ENCODE measurements at places on chromosomes 7 and 10.

DNA sequence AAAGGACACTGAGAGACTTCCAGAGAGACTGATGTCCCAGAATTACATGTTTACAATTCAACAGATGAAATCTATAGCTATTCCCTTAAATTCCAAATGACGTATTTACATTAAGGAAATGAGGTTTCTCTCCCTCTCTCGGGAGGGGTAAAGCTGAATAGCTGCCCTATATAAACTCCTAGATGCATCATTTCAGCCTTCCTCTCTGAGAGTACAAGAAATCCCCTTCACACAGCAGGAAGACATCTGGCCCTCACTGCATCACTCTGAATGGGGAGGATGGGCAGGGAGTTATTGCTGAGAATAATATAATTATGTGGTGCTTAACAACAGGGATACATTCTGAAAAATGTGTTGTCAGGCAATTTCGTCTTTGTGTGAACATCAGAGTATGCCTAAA, 11.0 kb downstream of the POT1 start:
- H3K27ac ChIP-seq, result no peak overlapping the region
- H3K4me1 ChIP-seq, result no peaks in the 10 kb centered on the region
- H3K36me3 ChIP-seq, result no peaks in the 10 kb centered on the region
- DNase-seq, result no peak

DNA sequence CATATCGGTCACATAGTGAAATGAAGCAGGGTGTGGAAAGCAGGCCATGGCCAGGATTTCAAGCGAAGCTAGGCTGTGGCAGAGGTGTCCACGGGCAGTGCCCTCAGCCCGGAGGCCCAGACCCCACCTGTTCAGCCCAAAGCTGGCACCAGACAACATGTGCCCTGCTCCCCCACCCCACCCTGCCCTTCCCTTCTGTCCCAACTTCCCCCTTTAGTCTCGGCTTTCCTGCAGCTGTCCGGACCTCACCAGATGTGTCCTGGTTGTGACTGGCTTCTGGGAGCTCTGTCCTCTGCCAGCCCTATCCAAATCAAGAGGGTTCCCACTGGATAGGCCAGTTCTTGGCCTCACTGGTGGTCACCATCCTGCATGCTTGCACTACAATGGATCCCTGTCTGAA, 37.3 kb downstream of the ADAM12 start:
- no peaks in the 10 kb centered on the region for H3K27me3 ChIP-seq
- H3K4me3 ChIP-seq, result no peak overlapping the region
- no peak for DNase-seq
- H3K4me1 ChIP-seq, result peaks cover 21% of the 10 kb centered on the region
- H3K36me3 ChIP-seq, result peaks cover 11% of the 10 kb centered on the region

- DNase-seq, result peak; percentile 62
- no peaks in the 10 kb centered on the region for H3K4me1 ChIP-seq
- H3K27ac ChIP-seq, result no peak overlapping the region
- no peaks in the 10 kb centered on the region for H3K36me3 ChIP-seq
These were observed 7.7 kb downstream of the FGF8 start for GRCh38 chr10:101767966-101768790.

DNA sequence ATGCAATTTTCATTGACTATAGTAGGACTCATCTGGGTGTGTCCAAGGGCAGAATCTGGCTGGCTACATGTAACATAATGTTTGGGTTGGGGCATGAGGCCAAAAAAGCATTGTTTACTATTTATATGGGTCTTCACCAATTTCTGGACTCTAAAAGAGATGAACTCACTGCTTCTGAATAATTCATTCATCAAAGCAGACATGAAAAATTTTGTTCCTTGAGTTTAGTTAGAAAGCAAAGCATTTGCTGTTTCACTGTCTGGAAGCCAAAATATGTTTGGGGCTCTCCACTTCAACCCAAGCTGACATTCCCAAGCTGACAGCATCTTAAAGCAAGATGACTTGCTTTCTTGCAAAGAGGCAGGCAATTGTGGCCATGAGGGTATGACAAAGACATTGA, 670.6 kb downstream of the SUGCT start:
- H3K4me3 ChIP-seq, result no peak overlapping the region
- H3K4me1 ChIP-seq, result peaks cover 47% of the 10 kb centered on the region
- no peaks in the 10 kb centered on the region for H3K27me3 ChIP-seq
- no peak for DNase-seq
- H3K27ac ChIP-seq, result peak overlapping the region; percentile 67

DNA sequence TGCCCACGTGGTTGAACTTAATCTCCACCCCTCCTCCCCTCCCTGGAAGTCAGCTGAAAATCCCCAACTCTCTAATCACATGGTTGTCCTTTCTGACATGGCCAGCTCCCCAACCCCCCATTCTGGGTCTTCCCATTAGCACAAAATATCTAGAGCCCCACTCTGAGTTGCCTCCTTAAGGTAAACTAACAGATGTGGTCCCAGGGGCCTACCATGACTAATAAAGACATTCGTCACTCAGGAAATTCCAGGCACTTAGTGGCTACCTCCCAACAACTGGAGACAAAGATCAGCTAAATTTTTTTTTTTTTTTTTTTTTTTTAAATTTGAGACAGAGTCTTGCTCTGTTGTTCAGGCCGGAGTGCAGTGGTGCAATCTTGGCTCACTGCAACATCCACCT, 21.1 kb downstream of the CCDC126 start:
- H3K27ac ChIP-seq, result no peak overlapping the region
- DNase-seq, result no peak
- no peaks in the 10 kb centered on the region for H3K4me1 ChIP-seq
- no peaks in the 10 kb centered on the region for H3K36me3 ChIP-seq
- H3K27me3 ChIP-seq, result no peaks in the 10 kb centered on the region

DNA sequence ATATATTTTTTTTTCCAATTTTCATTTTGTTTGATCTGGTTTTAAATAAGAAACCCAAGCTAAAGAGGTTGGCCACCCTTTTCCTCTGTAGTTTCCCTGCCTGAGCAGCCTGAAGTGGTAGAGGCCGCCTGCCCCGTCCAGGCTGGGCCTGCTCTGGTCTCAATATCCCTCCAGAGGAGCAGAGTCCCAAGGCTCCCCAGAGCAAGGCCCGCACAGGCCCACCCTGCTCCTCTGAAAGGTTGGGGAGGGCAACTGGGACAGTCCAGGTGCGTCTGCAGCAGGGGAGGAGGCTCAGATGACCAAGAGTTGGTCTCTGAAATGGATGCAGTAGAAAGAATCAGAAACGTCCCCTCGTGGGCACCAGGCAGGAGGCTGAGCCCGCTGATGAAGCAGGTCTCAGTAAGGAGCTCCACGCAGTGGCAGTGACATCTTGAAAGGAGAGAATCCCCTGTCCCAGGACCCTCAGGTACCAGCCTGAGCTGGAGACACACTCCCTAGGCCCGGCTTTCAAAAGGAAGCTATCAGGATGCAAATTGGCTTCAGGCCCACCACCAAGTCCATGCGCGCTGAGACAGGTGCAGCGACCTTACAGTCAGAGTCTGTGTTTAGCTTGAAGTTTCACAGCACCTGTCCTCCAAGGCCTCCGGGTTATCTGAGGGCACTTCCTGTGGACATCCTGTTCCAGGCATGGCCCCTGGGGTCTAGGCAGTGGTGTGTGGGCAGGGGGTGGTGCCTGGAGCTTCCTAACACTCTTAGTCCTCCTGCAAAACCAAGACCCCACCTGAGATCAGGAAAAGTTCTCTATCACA, 37.7 kb downstream of the EN2 start:
- H3K4me3 ChIP-seq, result no peak overlapping the region
- H3K4me1 ChIP-seq, result peaks cover 6% of the 10 kb centered on the region
- DNase-seq, result no peak
- H3K27me3 ChIP-seq, result peaks cover 8% of the 10 kb centered on the region

- H3K27ac ChIP-seq, result no peak overlapping the region
- no peaks in the 10 kb centered on the region for H3K36me3 ChIP-seq
- no peak overlapping the region for H3K4me3 ChIP-seq
- no peaks in the 10 kb centered on the region for H3K27me3 ChIP-seq
These were observed 26.1 kb downstream of the FAM53B start for GRCh38 chr10:124717911-124718741.

GRCh38 chr10:114398587-114399331, 5.5 kb downstream of the AFAP1L2 start:
- H3K4me3 ChIP-seq, result no peak overlapping the region
- H3K27me3 ChIP-seq, result peaks cover 33% of the 10 kb centered on the region
- no peak for DNase-seq
- no peak overlapping the region for H3K27ac ChIP-seq

GRCh38 chr10:65042496-65042895, 1521.3 kb downstream of the REEP3 start:
- H3K27me3 ChIP-seq, result no peaks in the 10 kb centered on the region
- no peak for DNase-seq
- H3K27ac ChIP-seq, result no peak overlapping the region
- no peak overlapping the region for H3K4me3 ChIP-seq
- no peaks in the 10 kb centered on the region for H3K36me3 ChIP-seq

- H3K4me3 ChIP-seq, result no peak overlapping the region
- no peaks in the 10 kb centered on the region for H3K4me1 ChIP-seq
- peak; percentile 85 for DNase-seq
- no peaks in the 10 kb centered on the region for H3K36me3 ChIP-seq
- no peak overlapping the region for H3K27ac ChIP-seq
These were observed 62.6 kb downstream of the ADK start for GRCh38 chr10:74213571-74214162.

DNA sequence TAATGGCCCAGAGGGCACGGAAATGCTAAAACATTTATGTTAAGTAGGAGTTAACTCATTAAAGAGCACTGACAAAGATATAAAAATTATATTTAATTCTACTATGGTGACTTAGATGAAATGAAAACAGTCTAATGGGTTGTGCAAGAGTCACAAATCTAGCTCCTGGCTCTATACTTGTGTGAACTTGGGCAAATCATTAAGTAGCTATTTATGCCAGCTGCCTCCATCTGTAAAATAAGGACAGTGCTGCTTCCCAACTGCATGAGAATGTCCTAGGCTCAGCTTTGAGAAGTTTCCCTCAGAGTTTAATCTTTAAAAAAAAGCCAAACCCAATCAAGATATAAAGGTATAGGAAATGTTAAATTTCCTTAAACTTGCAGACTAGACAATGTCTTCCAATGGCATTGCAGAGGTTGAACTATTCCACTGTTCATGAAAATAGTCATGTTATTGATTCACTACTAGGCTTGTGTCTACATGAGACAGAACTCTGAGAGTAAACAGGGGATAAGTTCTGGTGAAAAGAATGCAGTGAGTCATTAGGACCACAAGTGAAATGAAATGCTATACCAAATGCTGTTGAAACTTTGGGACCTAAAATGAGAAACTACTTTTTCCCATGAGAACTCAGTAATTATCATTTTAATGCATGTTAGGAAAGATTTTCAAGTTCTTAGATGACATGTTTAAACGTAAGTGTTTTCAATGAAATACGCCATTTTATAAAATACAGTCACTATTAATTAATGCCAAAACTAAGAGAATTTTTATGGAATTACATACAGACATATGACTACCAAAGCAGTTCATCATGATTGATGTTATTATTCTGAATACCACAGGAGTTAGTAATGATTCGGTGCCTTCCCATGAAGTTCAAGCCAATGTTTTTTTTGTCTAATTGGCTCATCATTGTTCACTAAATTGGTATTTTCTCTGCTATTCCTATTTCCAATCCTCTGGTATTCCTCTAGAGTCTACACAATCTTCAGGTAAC, 84.2 kb downstream of the CDK6 start:
- no peaks in the 10 kb centered on the region for H3K27me3 ChIP-seq
- peak; percentile 79 for DNase-seq
- peak overlapping the region; percentile 93 for H3K27ac ChIP-seq
- no peaks in the 10 kb centered on the region for H3K36me3 ChIP-seq
- H3K4me1 ChIP-seq, result peaks cover 51% of the 10 kb centered on the region
- H3K4me3 ChIP-seq, result no peak overlapping the region

- no peaks in the 10 kb centered on the region for H3K36me3 ChIP-seq
- DNase-seq, result peak; percentile 72
- peaks cover 20% of the 10 kb centered on the region for H3K4me1 ChIP-seq
- H3K27me3 ChIP-seq, result no peaks in the 10 kb centered on the region
These were observed 31.1 kb upstream of the DDX50 start for GRCh38 chr10:68870061-68870460.

DNA sequence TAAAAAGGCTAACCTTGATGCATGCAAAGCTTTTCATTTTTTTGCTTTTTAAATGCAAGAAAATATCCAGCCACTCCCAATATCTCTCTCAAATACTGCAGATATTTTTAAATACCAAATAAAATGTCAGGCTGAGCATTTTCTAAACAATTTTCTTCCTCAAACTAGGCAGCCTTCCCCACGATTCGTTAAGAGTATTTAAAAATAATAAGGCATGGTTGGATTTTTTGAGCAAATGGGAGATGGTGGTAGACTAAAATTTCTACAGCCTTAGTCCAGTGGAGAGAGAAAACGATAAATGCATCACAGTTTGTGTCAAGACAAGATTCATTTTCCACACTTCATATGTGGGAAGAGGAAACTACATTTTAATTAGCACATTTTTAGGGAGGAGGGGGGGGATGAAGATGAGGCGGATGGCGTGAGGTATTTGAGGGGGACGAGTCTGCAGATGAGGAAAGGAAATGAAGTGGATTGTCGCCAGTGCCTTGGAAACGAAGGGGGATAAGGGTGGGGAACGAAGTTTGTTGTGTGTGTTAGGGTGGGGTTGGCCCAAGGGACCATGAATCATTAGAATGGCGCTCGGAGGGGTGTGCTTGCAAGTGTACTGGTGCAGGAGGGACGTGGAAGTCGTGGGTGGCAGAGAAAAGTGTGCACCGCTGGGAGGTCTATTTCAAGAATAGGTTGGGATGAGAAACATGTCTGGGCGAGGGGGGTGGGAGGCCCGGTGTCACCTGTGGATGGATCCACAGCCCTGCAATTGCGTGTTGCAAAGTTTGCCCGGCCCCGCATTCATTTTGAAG, 1.2 kb upstream of the ADD3 start:
- peak; percentile 90 for DNase-seq
- no peaks in the 10 kb centered on the region for H3K27me3 ChIP-seq
- peak overlapping the region; percentile 77 for H3K4me3 ChIP-seq
- H3K4me1 ChIP-seq, result peaks cover 30% of the 10 kb centered on the region
- H3K27ac ChIP-seq, result peak overlapping the region; percentile 87
- H3K36me3 ChIP-seq, result no peaks in the 10 kb centered on the region

DNA sequence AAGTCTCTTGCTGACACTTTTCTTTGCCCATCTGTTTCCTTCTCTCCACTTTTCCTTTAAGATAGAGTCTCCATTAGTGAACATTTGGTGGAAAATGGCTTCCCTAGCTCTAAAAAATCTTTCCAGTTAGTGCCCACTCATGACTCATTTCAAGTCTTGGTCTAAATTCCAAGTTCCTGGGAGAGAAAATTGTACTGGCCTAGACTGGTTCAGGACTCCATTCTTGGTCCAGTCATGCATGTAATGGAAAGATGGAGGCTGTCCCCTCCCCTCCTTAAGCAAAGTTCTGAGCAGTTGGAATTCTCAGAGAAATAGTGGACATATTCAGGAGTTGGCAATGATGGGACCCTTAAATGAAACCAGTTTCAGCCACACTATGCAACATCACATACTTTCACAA, 3.8 kb upstream of the ALDH18A1 start:
- H3K4me1 ChIP-seq, result peaks cover 14% of the 10 kb centered on the region
- peak overlapping the region; percentile 68 for H3K27ac ChIP-seq
- H3K27me3 ChIP-seq, result no peaks in the 10 kb centered on the region
- H3K4me3 ChIP-seq, result no peak overlapping the region
